ENCODE measurements at places on chromosomes 7 and 10.

- peak; percentile 58 for DNase-seq
Measured at GRCh38 chr7:107879400-107880035, 11.5 kb upstream of the DLD start.

GRCh38 chr10:22803261-22803885 lies 89.0 kb upstream of the PIP4K2A start:
- DNase-seq: no peak

GRCh38 chr10:123245264-123245663 lies 91.1 kb downstream of the BUB3 start:
- DNase-seq: no peak

DNA sequence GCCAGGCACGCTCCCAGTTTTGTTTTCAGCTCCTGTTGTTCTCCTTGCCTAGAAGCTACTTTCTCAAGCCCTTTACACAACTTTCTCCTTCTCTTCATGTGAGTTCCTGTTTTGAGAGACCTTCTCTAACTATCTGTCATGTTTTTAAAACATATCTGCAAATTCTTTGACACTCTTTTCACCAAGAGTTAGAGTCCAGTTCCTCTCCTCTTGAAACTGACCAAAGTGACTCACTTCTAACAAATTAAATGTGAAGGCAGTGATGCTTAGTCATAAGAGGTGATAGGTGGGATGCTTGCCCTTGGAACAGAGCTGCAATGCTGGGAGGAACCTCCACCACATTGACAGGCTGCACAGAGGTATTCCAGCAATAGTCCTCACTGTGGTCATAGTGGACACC lies 25.3 kb downstream of the ZSCAN25 start:
- peak; percentile 3 for DNase-seq

- DNase-seq: no peak
Measured at GRCh38 chr10:107813451-107814162, 649.1 kb upstream of the SORCS1 start.

DNA sequence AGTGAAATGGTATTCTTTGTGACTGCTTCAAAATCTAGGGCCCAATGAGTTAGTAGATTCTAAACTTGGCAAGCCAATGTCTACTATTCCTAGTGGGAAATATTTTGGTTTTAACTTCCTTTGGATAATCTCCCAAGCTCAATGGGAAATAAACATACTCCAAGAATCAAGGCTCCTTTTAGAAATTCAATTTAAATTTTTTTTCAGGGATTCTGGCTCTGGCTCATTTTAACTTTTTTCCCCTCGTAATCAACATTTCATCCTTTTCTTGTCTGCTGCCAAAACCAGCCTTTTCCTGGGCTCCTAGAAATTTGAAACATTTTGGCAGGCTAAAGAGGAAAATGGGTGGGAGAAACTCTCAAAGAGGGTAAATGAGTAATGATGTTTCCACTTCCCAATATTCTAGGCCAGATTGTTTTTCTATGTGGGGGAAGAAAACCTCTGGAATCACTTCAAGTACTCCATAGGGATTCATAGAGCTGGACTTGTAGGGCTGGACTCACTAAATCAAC lies 85.6 kb upstream of the AGR3 start:
- DNase-seq: no peak

DNA sequence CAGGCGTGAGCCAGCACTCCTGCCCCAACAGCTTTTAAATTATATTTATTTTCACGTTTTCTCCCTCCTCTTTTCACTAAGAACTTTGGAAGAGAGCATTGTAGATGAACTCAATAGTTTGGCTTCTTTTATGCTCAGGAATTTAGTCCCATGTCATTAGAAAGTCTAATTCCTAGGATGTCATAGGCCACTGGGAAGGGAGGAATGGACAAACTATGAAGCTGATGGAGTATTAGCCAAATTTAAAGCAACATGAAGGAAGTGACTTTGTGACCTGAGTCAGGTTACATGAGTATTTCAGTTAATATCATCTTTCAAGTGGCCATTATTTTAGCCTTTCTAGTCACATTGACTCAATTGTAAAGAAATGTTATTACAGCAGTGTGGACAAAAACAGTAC lies 18.0 kb upstream of the OPN4 start:
- DNase-seq: no peak

DNA sequence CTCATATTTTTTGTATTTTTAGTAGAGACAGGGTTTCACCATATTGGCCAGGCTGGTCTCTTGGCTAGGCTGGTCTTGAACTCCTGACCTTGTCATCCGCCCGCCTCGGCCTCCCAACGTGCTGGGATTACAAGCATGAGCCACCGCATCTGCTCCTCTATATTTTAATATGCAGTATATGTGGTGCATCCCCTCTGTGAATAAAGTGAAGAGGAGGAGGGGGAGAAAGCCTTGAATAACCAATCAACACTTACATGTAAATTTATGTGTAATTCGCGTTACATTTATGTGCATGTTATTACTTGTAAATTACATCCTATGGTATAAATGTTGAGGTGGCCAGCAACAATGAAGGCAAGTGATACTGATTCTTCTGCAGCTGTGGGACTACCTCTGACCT lies 309.9 kb downstream of the CCDC3 start:
- DNase-seq: no peak
